Activated gamma-delta T cell treated with Interleukin-2 at 50 U/mL for 16 hours (primary cell): ENCODE measurements at places on chromosomes 5 and 9.

DNA sequence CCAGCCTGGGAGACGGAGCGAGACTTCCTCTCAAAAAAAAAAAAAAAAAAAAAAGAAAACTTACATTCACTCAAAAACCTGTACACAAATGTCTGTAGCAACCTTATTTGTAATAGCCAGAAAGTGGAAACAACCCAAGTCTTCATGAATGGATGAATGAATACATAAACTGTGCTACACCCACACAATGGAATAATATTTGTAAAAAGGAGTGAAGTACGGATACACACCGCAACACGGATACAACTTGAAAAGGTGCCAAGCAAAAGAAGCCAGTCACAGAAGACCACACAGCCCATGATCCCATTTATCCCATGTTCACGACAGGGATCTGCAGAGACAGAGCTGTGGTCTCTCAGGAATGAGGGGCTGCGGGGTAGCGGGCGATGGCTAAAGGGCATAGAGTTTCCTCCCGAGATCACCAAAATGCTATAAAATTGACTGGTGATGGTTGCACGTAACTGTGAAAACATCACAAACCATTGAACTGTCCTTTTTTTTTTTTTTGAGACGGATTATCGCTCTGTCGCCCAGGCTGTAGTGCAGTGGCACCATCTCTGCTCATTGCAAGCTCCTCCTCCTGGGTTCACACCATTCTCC, 76.2 kb upstream of the COL5A1 start:
- no peak for DNase-seq

DNA sequence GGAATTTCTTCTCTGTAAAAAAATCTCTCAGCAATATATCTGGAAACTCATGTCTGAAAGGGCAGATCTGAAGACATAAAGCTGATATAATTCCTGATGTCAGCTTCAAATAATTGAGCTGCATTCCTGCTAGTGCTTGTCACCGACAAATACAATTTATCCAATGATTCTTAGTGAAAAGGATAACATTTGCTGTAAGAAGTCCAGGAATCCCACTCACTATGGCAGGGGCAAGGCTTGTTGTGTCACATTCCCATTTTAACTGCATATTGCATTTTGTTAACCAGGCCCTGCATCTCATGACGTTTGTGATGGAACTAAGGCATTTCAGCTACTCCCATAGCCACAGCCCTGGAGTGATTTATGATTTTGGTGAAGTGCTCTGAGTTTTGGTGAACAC, 160.1 kb upstream of the DAB2 start:
- no peak for DNase-seq

DNA sequence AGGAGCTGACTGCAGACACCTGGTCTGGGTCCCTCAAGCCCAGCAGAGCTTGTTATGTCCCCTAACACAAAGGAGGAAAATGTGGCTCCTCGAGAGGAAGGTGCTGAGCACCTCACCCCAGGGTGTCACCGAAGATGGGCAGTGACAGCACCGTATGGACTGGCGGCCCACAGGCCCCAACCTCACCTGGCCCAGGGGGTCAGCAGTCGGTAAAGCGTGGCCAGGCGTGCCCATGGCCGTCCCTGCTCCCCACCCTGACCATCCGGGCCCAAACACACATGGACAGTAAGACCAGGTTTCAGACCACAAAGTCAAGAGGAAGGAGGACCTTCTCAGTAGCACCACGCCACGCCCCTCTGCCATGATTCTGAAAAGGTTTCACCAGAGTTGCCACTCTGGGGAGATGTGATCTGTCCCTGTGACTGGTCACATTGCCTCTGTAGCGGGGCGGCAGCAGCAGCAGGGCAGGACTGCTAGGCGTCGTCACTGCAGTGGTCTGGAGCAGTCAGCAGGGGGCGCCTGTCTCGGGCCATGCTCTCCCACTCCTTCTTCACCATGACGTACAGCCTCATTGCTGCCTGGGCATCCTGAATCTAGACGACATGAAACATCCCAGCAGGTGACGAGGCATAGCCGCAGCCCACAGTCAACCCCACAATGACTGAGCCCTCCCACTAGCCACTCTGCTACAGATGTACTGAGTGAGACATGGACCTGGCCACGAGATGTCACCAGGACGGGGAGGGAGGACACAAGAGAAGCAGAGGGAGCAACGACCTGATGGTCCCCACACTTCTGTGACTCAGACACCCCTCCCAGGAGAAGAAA, 11.1 kb downstream of the REXO4 start:
- DNase-seq, result peak; percentile 74

GRCh38 chr9:95808011-95808410, 67.5 kb upstream of the ERCC6L2 start:
- no peak for DNase-seq

GRCh38 chr5:180020176-180020575, 51.4 kb downstream of the RNF130 start:
- DNase-seq, result no peak

DNA sequence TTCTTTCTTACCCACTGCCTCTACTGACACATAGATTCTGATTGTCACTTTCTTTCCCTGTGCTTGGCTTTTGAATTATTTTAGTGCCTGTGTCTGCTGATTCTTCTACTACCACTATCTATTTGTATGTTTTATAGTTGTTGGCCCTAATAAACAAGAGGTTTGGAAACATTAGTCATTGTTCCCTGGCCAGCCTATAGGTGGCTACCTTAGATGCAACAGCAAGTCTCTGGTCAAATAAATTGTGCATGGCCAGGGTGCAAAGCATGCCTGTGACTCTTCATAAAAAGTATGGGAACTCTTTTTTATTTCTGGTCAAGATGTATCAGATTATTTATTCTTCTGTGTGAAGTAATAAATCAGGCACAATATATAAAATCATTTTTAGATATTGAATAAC, 124.4 kb downstream of the PLK2 start:
- DNase-seq, result no peak

DNA sequence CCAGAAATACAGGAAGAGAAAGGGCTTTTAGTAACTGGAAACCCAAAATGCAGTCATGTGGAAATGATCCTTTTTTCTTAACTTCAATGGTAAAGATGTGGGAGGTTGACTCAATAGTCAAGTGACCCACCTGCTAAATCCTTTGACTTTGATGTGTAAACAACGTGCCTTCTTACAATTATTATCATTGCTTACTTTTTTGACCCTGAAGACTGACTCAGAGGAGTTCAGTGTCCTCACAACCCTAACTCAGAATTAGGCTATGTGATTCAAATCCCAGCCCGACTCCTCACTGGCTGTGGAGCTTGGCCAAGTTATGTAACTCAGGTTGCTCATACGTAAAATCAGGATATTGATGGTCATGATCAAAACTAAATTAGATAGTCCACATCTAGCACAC, 27.9 kb downstream of the ANXA1 start:
- DNase-seq, result no peak

- no peak for DNase-seq
Measured at GRCh38 chr9:751137-752051, 90.1 kb upstream of the DMRT1 start.

GRCh38 chr9:93884808-93885207, 70.3 kb downstream of the BARX1 start:
- DNase-seq, result no peak

- no peak for DNase-seq
Measured at GRCh38 chr5:63049935-63050334, 471.3 kb downstream of the LRRC70 start.

DNA sequence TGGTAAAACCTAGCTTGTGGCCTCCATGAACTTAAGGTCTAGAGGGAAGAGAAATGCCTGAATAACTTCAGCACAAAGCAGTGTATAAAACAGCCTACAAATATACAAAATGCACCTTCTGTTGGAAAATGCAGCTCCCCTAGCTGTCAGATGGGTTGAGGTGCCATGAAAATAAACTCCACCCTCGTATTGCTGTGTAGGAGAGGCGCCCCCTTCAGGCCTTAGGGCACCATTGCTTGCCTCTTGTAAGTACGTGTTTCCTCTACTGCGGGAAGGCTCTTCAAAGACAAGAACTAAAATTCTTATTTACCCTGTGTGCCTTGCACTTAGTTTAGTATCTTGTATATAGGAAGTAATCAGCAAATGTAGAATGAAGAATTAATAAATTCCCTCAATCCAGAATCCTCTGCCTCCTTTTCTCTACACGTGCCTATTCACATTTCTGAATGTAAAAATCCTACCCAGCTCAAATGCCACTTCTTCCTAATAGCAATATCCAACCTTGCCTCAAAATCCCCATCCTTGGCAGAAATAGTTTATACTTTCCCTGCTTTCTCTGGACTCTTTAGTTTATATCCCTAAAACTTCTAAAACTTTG, 393.7 kb upstream of the PDE4D start:
- DNase-seq, result no peak

- no peak for DNase-seq
Measured at GRCh38 chr9:96621618-96622017, 2.0 kb upstream of the CDC14B start.

- DNase-seq, result no peak
Measured at GRCh38 chr5:73442231-73442811, 6.3 kb downstream of the FOXD1 start.

- DNase-seq, result no peak
Measured at GRCh38 chr5:14902826-14903560, 31.4 kb upstream of the ANKH start.

- no peak for DNase-seq
Measured at GRCh38 chr9:101054657-101055056, 26.1 kb downstream of the PLPPR1 start.

- DNase-seq, result no peak
Measured at GRCh38 chr5:58121391-58121790, 338.5 kb downstream of the PLK2 start.

DNA sequence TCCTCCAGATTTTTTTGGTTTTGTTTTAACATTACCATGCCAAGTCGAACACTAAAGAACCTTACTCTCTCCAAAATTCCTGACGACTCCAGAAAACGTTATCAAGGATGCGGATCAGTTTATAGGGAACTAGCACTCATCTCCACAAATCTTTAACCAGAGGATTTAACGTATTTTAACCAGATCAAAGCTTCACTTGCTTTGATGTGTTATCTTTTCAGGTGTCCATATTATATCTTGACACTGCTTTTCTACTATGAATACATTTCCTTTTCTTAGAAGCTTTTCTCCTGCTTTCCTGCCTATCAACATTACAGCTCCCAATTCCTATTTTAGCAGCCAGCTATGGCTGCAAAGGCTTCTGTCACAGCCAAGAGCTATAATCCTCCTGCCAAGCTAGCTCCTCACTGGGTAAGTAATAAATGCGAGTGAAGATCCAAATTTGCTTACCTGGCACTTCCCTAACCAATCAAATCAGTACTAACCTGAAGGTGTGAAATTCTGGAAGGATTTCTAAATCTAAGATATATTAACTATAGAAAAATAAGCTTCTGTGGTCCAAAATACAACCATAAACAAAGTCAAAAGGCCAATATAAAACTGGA, 60.2 kb downstream of the CDC14B start:
- DNase-seq, result no peak

GRCh38 chr5:56816546-56817081, 1.3 kb downstream of the MAP3K1 start:
- DNase-seq, result peak; percentile 60

- DNase-seq, result no peak
Measured at GRCh38 chr5:166834246-166834645, 1457.2 kb upstream of the WWC1 start.

- DNase-seq, result peak; percentile 79
Measured at GRCh38 chr9:34603610-34604231, 8.2 kb downstream of the RPP25L start.

DNA sequence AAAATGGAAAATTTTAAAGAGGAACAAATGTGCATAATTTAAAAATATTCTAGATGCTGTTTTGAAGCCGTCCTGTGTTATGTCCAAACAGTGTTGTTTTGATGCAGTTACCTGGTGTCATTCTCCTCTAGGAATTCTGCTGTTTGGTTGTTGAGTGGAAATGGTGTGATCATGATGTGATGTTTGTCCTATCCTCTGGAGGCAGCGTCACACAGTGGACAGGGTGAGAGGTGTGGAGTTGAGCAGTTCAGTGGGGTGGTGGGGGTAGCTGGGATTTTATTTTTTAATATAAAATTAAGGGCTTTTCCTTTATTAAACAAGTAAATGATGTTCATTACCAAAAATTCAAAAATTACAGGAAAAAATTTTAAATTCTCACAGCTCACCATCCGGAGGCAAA, 31.2 kb downstream of the PRDM6 start:
- DNase-seq, result no peak

DNA sequence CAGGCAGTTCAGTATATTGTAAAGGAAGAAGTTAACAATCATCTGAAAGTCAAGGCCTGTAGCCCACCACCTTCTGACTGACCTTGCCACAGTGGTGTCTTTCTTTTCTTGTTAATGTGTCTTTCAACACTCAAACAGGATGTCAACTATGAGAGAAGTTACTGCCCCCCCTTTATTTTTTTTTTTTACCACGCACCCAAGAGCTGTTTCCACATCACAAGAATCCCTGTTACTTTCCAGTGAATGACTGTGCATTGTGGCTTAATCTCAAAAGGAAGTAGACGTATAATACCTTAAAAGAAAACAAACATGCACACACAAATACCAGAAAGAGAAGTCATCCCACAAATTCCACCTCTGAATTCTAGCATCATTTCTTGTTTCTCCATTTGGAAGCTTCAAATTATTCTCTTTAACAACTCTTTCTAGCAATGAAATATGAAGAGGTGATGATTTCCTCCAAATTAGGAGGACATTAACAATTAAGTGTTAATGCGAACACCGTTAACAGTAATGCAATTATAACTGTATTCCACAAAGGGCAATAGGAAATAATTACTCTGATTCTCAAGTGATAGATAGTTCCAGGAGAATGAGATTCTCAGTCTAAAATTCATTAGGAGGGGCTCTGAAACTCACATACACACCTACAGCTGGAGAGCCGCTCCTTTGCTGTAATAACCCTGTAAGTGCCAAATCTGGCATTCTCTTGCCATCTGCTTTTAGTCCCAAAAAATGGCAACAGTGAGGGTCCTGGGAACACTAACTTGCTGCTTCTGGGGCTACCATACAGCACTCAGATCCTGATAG, 201.0 kb downstream of the EFNA5 start:
- DNase-seq, result no peak
